ENCODE measurements at places on chromosomes 6 and 20.

GRCh38 chr6:113281431-113281830, 575.7 kb upstream of the MARCKS start:
- no peak for DNase-seq

GRCh38 chr6:47381036-47381435, 71.3 kb upstream of the TNFRSF21 start:
- no peak for DNase-seq

DNA sequence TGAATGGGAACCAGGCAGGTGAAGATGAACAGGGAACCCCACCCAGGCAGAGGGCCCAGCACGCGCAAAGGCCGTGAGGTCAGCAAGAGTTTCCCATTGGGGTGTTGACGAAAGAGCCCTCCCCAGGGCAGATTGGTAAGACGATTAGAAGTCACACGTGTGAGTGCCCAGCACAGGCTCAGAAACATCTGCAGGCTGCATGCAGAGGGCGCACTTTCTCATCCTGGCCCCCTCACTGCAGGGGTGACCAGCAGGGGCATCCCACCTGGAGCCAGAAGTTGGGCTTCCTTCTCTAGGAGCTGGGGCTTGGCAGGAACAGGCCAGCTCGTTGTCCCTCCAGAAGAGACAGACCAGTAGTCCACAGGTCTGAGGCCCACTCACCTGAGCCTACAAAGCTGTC, 38.4 kb downstream of the VSTM2L start:
- no peak for DNase-seq

- DNase-seq = no peak
Observed at GRCh38 chr20:36848078-36848660, 27.8 kb upstream of the TLDC2 start.

DNA sequence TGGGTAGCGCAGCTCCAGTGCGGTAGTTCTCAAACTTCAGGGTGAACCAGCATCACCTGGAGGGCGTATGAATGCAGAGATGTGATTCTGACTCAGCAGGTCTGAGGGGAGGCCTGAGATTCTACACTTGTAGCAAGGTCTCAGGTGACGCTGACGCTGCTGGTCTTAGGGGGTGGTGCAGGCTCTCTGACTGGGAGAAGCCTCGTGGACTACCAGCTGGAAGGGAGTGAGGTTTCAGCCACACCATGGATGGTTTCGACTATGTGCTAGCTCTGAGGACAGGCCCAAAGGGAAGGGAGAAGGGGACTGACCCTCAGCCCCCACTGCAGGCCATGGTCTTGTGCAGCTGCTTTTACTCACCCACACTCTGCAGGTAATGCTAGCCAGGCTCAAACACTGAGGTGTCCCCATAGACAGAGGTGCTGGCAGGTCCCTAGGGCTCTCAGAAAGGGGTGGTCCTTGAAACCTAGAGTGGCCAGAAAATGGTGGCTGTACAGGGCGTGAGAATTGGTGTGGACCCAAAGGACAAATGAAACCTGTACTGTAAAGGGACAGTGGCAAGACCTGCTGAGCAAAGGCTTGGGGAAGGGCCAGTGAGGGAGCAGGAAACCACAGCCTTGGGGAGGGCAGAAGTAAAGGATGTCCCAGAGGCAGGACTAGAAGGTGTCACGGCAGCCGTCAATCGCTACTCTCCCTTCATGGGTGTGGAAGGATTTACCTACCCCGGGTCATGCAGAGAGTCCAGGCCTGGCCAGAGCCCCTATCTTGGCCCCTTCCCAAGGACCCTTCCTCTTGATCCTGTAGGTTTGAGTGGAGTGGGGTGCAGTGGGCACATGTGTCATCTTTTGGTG, 52.7 kb downstream of the EBF4 start:
- DNase-seq = no peak

GRCh38 chr6:36718560-36718959, 20.9 kb downstream of the RAB44 start:
- DNase-seq = no peak

GRCh38 chr6:12009876-12010634, 2.1 kb upstream of the HIVEP1 start:
- no peak for DNase-seq

GRCh38 chr20:38132910-38133501, 32.1 kb downstream of the TGM2 start:
- DNase-seq = no peak

DNA sequence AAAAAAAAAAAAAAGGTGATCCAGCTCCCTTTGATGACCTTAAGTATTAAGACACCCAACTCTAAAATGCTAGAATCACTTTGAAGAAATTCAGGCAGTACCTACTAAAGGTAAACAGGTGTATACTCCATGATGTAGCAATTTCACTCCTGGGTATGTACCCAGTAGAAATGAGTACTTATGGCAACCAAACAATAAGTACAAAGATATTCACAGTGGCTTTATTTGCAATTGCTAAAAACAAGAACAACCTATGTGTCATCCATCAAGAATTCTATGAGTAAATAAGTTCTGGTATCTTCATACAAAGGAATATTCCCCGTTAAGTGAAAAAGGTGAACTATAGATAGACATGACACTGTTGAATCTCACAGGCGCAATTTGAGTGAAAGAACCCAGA, 29.4 kb downstream of the MDGA1 start:
- DNase-seq = no peak

DNA sequence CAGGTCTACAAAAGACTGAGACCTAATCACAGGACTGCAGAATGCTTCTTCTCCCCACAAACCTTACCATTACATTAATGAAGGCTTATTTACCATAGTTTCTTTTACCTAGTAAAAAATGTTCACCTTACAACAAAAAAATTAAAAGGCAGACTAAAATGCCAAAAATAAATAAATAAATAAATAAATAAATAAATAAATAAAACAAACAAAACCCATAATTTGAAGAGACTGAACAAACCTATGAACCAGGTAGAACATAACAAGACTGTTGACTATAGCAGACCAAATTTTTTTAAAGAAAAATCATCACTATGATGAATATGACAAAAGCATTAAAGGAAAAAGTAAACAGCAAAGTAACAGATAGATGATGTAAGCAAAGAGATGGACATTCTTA, 946.3 kb downstream of the EPHA7 start:
- no peak for DNase-seq

GRCh38 chr6:163586888-163587287, 172.4 kb downstream of the QKI start:
- DNase-seq = no peak

GRCh38 chr6:129565811-129566210, 144.2 kb downstream of the ARHGAP18 start:
- no peak for DNase-seq

DNA sequence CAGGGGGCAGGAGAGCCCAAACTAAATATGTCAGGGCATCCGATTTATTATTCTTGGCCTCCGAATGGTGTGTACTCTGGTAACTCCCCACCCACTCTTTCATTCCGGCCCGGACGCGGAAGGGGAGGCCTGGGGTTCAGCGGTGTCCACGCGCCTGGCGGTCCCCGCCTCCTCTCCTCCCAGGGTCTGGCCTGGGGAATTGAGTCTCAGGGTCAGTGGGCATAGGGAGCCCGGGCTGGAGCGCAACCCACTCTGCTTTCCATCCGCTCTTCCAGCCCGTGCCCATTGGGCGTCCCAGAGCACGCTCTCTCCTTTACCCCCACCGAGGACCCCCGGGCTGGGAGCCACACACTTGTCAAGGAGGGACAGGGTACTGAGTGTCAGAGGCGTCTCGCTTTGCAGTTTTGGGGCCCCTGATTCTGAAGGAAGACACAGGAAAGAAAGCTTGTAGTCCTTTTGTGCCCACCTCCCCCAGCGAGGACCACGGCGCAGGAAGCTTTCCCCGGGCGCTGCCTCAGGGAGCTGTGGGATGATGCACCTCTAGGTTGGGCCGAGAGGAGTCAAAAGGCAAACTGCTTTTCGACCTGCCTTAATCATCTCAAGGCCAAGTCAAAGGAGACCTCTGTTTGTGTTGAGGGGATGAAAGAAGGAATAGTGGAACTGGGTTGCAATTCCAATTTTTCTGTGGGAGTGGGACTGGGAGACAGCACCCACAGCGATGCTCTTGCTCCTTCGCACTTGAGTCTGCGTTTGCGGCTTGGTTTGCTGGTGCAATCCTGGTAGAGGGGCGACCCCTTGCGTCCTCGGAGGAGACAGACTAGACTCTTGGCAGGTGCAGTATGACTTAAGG, 2.5 kb downstream of the RSPO3 start:
- no peak for DNase-seq

- no peak for DNase-seq
Observed at GRCh38 chr6:24251339-24251738, 106.5 kb downstream of the DCDC2 start.

Data from stimulated activated CD8-positive, alpha-beta memory T cell treated with anti-CD3 and anti-CD28 coated beads, Interleukin-4, amount 100 ng/mL, for 4 hours (primary cell).